Pancreas (tissue), 10 donors: ENCODE measurements at places on chromosomes 4 and X. TPM values are rescaled to one million over a fixed set of nuclear protein-coding genes. Genes with fewer than 3 reads are reported as not detected.

RPS6KA3 gene
- 15.0 TPM for polyA plus RNA-seq

CLDN34 gene
- 0.40 TPM for polyA plus RNA-seq

ETDB gene
- polyA plus RNA-seq: not detected

SSX3 gene
- not detected for polyA plus RNA-seq
